ENCODE measurements at places on chromosomes 12 and 14.

GRCh38 chr12:2804393-2805142 is 7.9 kb upstream of the ITFG2 start:
- no peak for DNase-seq

- DNase-seq = no peak
Observed at GRCh38 chr12:77767756-77768343, 62.8 kb upstream of the NAV3 start.

DNA sequence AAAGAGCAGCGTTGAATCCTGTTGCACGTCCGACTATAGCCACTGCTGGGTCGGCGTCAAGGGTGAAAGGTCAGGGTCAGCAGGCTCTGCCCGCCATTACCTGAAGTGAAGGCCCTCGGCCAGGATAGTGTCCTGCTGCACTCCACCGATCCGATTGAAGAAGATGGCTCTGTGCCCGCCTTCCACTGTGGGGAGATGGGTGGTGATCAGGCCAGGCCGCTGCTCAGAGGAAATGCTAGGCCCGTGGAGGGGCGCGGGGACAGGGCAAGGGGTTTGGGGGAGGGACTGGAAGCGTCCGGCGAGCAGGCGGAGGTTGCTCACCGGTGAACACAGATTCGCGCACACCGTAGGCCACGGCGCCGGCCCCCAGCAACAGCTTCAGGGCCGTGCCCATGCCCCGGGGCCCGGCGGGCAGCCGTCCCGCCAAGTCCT is 352 bp downstream of the PHB2 start:
- DNase-seq = no peak

- DNase-seq = no peak
Observed at GRCh38 chr14:79586989-79587598, 624.2 kb downstream of the DIO2 start.

DNA sequence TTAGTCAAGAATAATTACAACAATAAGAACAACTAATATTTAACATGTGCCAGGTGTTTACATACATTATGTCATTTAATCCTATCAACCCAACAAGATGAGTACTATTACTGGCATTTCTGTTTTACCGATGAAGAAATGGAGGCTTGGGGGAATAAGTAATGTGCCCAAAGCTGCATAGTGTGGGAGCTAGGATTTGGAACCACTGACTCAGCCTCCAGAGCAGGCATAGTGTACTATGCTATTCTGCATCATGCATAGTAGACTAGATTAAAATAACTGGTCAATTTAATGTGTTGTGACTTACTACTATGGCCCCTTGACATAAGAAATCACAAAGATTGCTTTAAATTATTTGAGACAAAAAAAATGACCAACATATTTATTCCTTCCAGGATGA is 9.5 kb downstream of the GPR19 start:
- DNase-seq = no peak

DNA sequence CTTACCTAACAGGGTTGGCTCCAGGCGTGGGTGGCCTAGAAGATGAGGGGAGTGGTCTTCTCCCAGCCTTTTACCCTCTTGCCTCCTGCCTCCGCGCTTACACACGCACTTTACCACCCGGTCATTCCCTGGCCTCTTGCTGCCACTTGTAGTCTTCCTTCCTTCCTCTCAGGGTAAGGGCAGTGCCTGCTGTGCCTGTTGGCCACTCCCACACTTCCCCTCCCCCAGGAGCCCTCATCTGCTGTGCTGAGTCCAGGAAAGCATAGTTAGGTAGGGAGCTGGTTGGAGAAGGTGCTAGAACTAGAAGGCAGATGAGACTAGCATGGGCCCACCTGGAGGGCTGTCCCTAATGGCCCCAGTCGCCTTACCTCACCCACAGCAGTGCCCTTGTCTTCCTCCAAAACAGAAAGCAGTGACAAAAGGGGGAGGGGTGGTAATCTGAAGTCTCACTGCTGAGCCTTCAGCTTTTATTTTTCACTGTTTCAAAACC is 54.3 kb upstream of the SRSF5 start:
- DNase-seq = no peak

- DNase-seq = no peak
Observed at GRCh38 chr12:92718483-92718990, 15.7 kb downstream of the PLEKHG7 start.

DNA sequence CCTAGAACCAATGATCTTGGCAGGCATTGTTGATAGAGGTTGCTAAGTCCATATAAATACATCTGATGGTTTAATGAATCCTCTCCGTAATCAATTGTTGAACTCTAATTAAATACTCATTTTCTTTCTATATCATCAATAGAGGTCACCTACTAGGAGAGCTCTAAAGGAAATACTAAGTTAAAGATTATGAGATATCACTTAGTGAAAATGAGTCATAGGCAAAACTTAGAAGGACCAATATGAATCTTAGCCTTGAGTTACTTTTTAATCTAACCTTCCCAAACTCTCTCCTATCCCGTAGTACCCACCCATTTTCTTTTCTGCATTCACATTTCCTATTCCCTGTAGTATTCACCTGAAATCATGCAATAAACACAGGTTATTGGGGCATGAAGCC is 50.2 kb downstream of the MBIP start:
- no peak for DNase-seq

- DNase-seq = no peak
Observed at GRCh38 chr12:41122894-41123293, 65.2 kb upstream of the PDZRN4 start.

- DNase-seq = no peak
Observed at GRCh38 chr12:95182868-95183415, 34.3 kb downstream of the FGD6 start.

DNA sequence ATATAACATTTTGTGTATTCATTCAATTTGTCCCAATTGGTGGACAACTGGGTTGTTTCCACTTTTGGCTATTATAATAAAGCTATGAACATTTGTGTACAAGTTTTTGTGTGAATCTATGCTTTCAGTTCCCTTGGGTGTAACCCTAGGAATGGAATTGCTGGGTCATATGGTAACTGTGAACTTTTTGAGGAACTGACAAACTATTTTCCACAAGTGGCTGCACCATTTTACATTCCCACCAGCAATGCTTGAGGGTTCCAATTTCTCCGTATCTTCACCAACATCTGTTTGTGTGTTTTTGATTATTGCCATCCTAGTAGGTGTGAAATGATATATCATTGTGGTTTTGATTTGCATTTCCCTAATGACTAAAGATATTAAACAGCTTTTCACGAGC is 13.0 kb downstream of the LPCAT3 start:
- DNase-seq = no peak

DNA sequence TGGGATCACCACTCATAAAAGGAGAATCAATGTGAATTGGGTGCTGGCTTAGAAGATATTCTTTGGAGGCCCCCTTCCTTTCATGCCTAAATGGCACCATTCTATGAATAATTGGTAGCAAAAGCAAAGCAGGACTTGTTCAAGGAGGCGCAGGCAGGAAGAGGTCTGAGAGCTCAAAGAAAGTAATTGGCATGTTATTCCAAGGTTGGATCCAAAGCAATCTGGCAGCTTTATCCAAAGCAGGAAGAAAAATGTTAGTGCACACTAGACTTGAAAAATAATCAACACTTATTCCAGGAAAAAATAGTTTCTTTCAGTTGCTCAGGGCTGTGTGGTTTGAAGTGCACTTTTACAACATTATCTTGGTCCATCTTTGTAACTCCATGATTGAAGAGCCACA is 326.4 kb downstream of the NUAK1 start:
- DNase-seq = no peak

GRCh38 chr12:20262119-20262518 is 106.2 kb upstream of the PDE3A start:
- no peak for DNase-seq

GRCh38 chr14:87443787-87444186 is 549.2 kb downstream of the GALC start:
- DNase-seq = no peak

DNA sequence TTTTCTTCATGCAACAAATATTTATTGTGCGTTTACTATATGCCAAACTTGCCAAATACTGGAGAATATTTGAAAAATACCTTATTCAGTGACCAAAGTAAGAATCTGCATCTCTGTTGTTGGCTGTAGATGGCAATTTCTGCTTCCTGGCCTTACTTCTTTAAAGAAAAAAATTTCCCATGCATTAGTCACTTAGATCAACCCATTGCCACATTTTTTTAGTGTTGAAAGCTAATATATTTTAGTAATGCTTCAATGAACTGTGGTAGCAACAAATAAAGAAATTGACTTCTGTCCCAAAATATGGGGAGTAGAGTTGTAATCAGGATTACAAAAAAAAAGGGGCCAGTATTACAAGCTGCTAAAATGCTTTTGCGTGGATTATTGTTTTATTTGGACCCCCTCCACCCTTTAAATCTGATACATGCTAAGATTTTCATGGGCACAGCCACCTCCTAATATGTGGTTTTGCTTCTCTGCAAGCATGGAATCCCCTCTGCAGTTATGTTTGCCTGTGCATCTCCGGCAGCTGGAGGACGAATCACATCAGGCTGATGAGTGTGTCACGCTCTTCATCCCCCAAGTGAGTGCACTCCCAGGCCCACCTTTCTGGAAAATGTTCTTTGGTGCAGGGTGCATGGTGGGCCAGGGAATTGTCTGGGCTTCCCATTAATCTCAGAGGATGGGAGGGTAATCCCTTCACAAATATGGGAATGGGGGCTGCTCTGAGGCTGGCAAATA is 38.1 kb upstream of the PTCSC3 start:
- DNase-seq = no peak

GRCh38 chr12:19826980-19827550 is 387.8 kb downstream of the AEBP2 start:
- DNase-seq = no peak

DNA sequence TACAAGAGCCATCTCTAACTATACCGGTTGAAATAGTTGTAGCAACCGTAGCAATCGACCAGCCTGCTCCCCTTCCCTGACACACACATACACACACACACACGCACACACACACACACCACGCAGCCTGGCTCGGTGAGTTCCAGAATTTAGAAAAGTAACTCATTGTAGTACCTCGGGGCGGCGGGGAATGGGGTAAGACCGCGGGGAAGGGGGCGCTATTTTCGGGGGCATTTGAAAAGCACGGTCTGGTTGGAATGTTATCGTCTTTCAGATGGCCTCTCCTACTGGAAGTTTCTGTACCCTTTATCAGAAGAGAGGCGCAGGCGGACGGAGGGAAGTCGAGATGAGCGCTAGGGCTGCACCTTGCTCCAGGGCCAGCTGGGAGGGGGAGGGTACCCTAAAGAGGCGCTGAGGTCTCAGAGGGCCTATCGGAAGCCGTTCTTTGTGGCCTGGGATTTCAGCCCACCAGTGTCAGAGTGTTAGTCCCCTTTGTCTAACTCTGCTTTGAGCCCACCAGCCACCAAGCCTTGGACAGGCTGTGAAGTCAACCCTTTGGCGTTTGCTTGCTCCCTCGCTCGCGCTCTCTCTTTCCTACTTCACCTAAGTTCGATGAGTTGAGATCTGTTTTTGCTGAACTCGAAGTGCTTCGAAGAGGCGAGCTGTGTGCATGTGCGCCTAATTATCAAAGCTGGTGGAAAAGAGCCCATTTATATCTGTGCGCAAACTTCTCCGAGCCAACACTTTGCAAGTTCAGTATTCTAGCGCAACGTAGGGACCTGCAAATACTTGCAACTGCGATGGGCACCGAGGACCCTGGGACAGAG is 837 bp downstream of the COL2A1 start:
- DNase-seq = no peak

GRCh38 chr12:109795023-109795422 is 38.2 kb downstream of the TRPV4 start:
- no peak for DNase-seq

DNA sequence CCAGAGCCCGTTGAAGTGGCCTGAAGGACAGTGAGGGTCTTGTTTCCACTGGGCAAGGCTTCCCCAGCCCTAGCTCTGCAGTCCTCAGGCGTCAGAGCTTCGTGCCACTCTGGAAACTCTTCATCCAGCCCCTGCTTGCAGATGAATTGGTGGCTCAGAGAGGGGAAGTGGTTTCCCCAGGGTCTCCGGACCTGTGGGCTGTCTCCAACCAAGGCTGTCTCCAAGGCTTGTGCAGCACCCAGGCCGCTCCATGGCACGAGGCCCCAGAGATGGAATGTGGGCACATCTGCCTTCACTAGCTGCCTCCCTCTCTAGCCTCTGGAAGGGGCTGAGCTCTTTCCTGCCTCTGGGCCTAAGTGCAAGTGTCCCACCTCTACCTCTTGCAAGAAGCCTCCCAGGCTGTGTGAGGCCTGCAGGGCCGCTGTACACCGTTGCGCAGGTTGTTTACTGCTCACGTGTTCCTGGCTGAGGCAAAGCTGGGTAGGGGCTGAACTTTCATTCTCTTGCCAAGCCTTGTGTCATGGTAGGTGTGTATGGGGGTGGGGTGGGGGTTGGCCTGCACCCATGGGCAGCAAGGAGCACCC is 11.1 kb downstream of the RIN3 start:
- DNase-seq = no peak

- DNase-seq = no peak
Observed at GRCh38 chr12:93676408-93677194, 574 bp upstream of the CRADD start.

GRCh38 chr12:24894879-24895278 is 54.0 kb downstream of the BCAT1 start:
- DNase-seq = no peak
